ENCODE measurements at places on chromosomes 2 and 18. TPM values are rescaled to one million over a fixed set of nuclear protein-coding genes. Genes with fewer than 3 reads are reported as not detected.

GRCh38 chr18:6881034-6881820 lies 151.7 kb downstream of the ARHGAP28 start:
- DNase-seq, result no peak

- peak; percentile 28 for DNase-seq
These were observed 10.8 kb upstream of the ATL2 start for GRCh38 chr2:38387887-38388286.

GRCh38 chr2:62158444-62159121 lies 37.3 kb upstream of the B3GNT2 start:
- no peak for DNase-seq

GRCh38 chr2:109370399-109371035 lies 241.5 kb downstream of the SH3RF3 start:
- DNase-seq, result no peak

Gene MITD1
- total RNA-seq, result 49.7 TPM

Gene CCL20
- 2.0 TPM for total RNA-seq

Gene MAP3K19
- total RNA-seq, result not detected

- DNase-seq, result no peak
These were observed 9.5 kb upstream of the SMAD7 start for GRCh38 chr18:48959921-48960920.

DNA sequence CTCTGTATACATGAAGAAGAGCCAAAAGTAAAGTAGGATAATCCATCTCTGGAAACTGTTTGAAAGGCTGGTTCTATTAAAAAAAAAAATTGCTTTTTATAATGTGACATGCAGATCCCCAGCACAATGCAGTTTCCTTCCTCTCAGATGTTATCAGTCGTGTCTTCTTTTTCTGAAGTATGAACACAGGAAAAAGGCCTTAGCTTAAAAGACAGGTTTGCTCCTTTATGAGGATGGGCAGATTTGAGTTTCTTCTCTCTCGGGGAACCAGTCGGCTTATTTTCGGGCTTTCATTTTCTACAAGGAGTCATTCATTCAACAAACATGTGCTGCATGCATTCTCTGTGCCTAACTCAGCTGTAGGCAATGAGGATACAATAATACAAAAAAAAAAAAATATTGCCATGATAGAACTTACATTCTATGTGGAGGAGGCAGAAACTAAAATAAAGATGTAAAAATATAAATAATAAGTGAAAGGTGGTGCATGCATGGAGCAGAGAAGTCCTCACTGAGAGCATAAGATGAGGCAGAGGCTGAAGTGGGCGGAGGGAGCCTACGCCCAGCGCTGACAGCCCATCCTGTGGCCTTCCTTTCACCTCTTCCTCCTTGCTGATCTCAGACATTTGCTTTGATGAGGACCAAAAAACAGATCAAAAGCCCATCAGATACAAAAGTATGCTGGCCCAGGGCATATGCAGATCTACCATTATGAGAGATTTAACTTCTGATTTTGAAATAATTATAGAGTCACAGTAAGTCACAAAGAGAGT lies at the start of gene CD226:
Gene CD226 (minus strand): TSS at position 513 of the 773 bp plus-strand sequence. CDS start 467 bp downstream, at position 46.
- peak; percentile 32 for DNase-seq

- DNase-seq, result no peak
These were observed 49.8 kb downstream of the LDLRAD4 start for GRCh38 chr18:13268158-13269012.

Gene FBLN7
- 16.7 TPM for total RNA-seq

DNA sequence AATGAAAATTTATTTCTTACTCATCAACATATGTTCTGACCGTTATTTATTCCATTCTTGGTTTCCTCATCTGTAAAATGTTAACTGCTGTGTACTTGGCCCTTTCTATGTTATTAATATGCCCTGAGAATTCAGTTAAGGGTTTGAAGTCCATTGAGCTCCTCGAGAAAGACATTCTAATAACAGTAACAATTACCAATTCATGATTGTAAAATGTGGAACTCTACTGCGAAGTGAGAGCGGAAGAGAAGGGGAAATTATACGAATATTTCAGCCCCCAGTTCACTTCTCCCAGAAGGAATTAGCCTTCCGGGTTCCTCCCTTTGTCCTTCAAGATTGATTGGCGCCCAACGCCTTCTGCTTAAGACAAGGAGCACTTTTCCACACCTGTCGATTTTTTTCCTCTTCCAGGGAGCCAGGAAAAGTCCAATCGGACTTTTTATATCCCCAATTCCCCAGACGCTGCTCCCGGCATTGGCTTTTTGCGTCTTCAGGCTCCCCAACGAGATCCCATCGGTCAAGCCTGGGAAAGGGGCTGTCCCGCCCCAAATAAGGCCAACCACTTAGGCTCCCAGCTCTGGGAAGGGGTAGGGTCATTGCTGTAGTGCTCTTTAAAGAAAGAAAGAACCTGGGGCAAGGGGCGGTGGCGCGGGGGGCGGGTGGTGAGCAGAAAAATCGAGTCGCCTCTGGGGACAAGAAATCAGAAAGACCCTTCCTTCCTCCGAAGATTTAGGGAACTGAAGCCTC lies 1.6 kb downstream of the DSC2 start:
- DNase-seq, result no peak

- DNase-seq, result no peak
These were observed 859 bp downstream of the GREB1L start for GRCh38 chr18:21242780-21243401.

- DNase-seq, result no peak
These were observed 98.8 kb downstream of the ZBTB7C start for GRCh38 chr18:48310353-48310752.

Gene DSG1
- not detected for total RNA-seq

Gene ABHD3
- total RNA-seq, result 29.6 TPM

Gene ALMS1
- 21.6 TPM for total RNA-seq

DNA sequence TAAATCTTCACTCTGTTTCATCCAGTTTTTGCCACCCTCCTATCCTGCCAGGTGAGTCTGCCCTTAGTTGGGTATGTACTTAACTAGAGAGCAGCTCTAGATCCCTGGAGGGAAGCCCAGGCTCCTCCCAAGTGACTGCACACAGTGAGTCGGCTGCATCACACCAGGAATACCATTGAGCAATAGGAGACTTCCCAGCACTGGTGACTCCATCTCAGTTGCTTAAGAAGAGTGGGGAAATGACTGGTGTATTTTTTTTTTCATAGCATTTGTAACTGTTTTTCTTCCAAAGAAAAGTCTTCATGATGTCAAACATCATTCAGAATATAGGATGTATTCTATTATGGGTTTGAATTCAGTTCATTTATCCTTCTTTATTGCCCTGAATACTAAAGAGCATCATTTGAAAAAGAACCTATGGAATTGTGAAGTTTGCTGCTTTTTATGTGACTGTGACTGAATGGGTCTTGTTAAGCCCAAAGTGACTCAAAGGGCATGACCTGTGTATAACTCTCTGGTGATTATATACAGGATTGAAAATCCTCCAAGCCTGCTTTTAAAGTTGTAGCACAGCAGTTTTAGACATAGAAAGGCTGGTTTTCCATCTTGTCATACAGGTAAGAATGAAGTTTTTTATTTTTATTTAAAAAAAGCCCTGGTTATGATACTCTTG lies 84.3 kb downstream of the MAP3K20 start:
- DNase-seq, result no peak
